ENCODE measurements at places on chromosomes 6 and 20.

GRCh38 chr20:41076776-41077175, 48.2 kb downstream of the TOP1 start:
- DNase-seq: no peak

DNA sequence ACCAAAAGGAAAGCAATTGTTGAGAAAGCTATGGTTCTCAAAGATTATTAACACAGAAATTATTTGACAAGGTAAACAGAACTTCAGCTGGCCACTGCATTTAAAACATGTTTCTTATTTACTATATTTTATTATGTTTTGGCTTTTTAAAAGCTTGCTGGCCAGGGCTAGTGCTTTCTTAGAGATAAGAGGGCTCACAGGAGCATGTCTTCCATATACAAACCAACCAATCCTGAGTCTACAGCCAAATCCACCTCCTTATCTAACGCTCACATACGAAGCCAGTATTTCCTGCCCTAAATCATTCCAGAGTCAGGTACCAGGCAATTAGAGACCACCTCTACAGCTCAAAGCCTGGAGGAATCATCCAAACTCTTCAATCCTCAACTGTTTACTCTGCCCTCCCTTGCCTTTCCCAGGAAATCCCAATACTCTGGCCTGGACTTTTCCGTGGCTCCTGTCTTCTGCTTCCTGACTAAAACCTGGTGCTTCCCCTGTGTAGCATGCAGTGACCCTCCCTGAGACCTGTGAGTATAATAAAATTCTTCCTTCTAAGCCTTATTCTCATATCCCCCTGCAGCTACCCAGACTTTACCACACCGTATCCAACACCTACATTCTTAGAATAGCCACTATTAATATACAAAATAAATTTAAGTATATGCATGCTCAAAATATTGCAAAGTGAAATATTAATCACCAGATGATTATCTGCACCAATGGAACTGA, 33.2 kb downstream of the RANBP9 start:
- no peak for DNase-seq

- no peak for DNase-seq
Measured at GRCh38 chr20:4045741-4046140, 30.4 kb upstream of the RNF24 start.

DNA sequence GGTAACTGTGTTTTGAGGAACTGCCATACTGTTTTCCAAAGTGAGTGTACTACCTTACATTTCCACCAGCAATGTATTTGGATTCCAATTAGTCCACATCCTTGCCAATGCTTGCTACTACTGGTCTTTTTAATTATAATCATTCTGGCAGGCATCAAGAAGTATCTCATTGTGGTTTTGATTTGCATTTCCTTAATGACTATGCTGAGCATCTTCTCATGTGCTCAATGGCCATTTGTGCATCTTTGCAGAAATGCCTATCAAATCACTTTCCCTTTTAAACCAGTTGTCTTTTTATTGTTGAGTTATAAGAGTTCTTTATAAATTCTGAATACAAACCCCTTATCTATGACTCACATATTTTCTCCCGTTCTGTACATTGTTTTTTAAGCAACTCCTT, 75.9 kb downstream of the ATG5 start:
- no peak for DNase-seq

GRCh38 chr6:169229615-169230321, 23.9 kb downstream of the THBS2 start:
- peak; percentile 87 for DNase-seq

DNA sequence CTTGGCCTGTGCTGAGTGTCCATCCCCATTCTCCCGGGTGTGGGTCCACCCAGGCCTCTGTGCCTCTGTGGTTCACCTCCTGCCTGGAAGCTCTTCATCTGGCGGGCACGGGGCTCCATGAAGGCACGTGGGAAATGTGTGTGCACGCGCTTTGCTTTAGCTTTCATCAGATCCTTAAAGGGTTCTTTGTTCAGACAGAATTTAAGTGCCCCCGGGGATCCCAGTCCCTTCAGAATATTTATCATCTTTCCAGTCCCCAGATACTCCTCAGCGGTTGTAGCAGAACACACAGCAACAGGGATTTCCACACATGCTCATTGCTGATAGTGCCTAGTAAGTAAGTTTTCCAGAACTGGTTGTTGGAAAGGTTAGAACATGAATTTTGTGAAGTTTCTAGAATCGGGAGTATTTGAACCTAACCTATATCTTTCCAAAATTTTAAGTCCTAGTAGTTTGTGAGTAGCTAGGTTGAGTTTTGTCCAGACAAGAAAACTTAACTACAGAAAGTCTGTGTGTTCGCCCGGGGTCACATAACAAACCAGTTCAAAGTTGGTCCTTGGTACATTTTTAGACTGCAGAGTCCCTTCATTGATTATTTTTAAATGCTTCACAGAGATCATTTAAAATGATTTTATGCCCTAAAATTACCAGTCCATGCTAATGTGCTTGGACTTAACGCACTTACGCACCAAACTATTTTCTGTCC, 67.7 kb downstream of the RPP40 start:
- no peak for DNase-seq
